ENCODE measurements at places on chromosomes 2 and 18.

GRCh38 chr2:39247512-39248043 lies 3.8 kb upstream of the CDKL4 start:
- DNase-seq = no peak

DNA sequence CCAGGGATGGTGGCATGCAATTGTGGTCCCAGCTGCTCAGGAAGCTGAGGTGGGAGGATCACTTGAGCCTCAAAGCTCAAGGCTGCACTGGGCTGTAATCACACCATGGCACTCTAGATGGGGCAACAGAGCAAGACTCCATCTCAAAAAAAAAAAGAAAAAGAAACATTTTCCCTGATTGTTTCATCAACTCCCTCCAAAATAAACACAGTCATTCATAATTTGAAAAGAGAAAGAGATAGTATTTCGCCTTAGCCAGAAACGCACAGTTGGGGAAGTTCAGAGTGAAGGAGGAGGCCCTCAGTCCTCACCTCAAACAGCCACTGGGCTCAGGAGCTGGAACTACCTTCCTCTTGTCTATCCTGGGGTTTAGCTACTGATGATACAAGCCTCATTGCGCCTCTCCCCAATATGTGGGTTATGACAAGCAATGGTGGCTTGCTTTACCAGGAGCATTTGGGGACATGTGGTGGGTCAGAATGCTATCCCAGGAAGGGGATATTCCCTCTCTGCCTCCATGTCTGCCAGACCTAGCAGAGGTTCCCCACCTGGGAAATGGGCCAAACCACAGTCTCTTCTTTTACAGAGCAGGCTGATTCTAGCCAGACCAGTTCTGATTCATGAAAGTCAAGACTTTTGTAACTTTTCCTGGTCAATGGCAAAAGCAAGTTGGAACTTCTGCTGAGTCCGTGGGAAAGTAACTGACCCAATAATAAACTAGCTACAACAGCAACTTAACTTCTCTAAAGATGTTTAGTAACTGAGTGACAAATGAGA lies 22.2 kb upstream of the TMEM87B start:
- no peak for DNase-seq

GRCh38 chr18:63102941-63103744 lies 216.4 kb downstream of the BCL2 start:
- no peak for DNase-seq

DNA sequence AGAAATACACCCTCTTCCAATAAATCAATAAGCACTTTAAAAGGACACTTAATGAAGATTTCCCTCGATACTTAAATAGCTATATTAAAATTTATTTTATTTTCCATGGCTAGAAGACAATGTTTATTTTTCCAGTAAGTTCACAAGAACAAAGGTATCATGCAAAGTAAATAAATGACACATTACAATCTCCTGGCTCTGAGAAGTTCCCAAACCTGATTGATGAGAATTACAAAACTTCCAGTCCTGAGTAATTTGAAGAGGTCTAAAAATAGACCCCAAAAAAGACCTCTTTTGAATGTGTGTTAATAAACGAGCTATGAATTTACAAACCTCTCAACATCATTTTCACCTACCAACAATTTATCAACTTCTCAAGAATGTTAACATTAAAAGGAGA lies 1.5 kb upstream of the PEX13 start:
- no peak for DNase-seq

DNA sequence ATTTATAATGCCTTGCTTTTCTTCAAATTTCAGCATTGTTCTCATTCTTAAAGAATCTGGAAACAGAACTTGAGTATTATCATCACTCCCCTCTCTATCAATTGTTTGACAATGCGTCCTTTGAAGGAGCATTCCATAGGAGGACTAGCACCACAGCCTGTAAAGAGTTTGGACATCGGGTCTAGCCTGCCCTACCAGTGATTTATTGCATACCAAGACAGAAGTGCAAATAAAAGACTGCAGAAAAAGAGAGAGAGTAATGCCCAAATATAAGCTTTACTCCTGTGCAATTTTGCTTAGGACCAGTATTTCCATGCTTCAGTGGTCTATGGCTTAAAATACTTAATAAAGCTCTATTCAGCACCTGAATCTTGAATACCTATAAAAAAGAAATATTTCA lies 55.4 kb upstream of the MAP2 start:
- no peak for DNase-seq

- no peak for DNase-seq
Measured at GRCh38 chr2:116088236-116088635, 1645.8 kb downstream of the DPP10 start.

DNA sequence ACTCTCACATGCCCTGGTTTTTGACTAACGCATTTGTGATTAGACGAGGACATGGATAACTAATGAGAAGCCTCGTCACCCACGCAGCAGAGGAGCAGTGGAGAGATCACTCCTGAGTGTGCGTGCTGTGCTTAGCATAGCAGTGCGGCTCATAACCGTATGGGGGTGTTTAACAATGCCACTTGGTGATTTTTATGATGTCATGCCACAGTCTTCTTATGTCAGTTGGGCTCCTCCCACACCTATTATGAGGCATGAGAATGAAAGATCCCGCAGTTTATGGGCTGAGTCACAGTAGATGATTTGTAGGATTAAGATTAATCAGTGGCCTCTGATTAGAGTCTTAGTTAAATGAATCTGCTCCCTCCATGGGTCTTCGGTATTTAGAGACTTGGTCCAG lies 2.5 kb upstream of the SMIM21 start:
- DNase-seq = no peak

- DNase-seq = no peak
Measured at GRCh38 chr2:237743561-237744269, 54.9 kb upstream of the RBM44 start.

DNA sequence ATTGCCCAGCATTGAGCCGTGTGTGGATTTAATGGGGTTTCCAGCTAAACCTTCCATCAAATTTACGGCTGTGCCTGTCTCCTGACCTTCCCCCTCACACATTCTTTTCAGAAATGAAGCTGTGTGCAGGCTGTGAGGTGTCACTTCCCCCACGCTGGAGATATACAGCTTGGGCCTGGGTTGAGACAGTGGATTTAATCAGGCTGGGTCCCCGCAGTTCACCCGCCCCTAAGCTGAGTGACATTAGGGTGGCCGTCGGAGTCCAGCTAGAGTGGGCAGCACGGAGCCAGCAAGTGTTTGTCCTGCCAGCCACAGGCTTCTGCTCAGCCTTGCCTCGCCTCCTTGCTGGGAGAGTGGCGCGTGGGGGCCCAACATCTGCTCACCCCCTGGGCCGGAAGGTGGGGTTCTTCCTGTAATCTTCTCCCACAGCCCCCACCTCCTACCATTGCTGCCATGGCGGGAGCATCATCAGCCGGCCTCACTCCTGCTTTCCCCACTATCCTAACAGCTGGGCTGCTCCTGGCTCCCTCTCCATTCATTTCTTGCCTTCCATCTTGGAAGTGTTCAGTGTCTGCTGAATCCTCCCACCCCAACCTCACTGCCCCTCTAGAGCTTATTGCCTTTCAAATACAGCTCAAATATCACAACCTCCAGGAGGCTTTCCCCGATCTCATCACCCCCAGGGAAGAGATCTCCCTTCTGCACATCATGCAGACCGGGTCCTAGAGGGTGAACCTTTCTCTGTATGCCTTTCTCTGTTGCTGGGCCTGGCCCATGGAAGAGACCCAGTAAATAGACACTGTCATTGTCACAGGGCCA lies 149.0 kb downstream of the GLI2 start:
- DNase-seq = peak; percentile 69

Measured in chondrocyte (in vitro differentiated cells).